ENCODE measurements at places on chromosomes 6 and 20. TPM values are rescaled to one million over a fixed set of nuclear protein-coding genes. Genes with fewer than 3 reads are reported as not detected.

- DNase-seq: no peak
Measured at GRCh38 chr20:34472246-34472925, 43.8 kb upstream of the DYNLRB1 start.

GRCh38 chr6:18360188-18360587, 27.0 kb upstream of the RNF144B start:
- DNase-seq: no peak

- no peak for DNase-seq
Measured at GRCh38 chr20:9989066-9989724, 45.6 kb upstream of the ANKEF1 start.

DCDC2 gene
- 22.2 TPM for total RNA-seq

AVP gene
- total RNA-seq: not detected

DNA sequence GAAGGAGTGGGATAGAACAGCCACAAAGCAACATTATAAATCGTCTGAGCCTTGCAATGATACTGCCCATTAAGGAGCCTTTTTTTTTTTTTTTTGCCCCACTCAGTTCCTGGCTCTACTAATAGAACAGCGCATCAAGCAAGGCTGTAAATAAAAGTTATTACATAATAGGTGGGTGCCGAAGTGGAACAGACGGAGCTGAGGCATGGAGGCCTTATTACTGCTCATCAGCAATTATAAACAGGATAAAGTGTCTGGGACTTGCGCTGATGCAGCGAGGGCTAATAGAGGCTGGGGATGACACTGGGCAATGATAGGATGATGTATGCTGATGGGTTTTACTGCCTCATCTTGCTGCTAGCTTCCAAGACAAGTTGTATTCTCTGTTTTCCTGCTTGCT, 272.1 kb downstream of the ZFAND3 start:
- DNase-seq: no peak

NKAIN2 gene
- total RNA-seq: 3.1 TPM

TSBP1 gene
- not detected for total RNA-seq

DNA sequence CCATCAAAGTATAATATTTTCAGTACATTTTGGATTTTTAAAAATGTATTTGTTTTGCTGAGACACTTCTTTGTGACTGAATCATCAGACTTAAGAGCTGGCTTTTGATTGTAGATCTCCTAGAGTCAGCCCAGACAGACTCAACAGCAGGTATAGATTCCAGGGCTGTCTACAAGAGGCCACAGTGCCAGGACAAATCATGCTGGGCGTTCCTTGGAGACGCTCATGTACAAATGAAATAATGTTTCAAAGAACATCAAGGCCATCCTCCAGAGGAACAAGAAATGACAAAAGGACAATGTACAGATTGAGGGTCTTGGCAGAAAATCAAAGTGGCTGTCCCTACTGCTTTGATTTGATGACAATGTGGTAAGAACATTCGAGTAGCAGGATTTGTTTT, 369.3 kb downstream of the GRIK2 start:
- DNase-seq: no peak
